GM12891 (cell line): ENCODE measurements at places on chromosomes 16 and 17.

DNA sequence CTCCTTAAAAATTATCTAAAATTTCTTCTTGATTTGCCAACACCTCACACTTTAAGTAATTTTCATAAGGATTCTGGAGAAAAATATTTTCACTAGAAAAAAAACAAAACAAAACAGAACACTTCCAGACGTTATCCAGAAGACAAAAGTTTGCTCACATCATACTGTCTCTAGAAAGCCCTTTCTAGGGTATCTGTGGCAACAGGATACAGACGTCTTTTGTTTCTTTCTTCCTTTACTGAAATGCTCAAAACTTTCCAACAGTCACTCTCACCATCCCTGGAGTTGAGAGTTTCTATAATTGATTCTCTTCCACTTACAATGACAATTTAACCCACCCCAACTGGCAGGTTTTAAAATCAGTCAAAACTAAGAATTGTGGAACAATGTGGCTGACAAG, 2.6 kb downstream of the ZC3H7A start:
- no peak for DNase-seq

- DNase-seq = no peak
These were observed 191.2 kb downstream of the MSI2 start for GRCh38 chr17:57447357-57447989.

DNA sequence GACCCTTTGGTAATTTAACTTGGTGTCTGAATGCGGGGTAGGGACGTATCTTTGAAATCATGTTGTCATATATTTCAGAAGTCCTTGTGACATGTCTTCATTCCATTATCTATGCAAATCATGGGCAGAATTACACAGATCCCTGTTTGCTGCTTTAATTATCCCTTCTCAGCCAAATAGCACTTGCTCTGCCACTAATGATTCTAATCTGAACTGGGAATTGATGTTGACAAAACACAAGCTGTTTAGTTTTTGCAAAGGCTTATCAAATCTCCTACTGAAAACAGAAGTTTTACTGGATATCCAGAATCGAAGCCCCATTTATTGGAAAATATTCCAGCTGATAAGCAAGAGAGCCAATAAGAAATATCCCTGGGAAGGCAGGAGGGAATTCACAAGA, 205.9 kb upstream of the COX10 start:
- DNase-seq = no peak

GRCh38 chr17:42053731-42054500, 3.5 kb upstream of the C17orf113 start:
- DNase-seq = no peak

DNA sequence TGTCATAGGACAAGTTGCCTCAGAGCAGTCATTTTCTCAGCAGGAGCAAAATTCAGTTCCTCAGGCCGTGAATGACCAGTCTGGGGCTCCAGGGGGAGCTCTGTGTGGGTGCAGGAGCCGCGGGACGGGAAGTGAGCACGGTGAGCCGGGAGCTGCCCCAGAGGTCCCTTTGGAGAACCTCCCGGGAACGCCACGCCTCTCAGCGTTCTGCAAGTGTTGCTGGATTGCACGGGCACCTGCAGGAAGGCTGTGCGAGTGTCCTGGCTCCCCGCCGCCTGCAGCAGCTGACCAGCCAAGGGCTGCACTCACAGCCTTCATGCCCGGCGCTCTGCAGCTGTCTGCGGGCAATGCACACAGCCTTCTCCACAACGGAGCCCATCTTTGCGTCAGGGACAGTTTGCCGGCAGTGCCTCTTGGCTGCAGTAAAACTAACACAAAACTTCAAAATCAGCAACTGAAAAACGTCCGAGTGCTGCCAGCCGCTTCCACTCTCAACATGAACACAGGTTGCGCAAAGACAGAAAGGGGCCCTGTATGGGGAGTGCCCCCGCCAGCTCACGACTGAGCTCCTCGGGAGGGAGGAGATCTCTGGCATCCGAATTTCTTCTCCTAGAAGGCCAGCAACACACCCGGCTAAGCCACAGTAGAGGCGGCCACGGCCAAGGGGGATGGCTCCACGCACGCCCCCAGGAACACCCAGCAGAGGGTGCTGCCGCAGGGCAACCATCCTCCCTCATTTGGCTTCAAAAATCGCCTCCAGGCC, 16.0 kb downstream of the NDUFAF8 start:
- no peak for DNase-seq

DNA sequence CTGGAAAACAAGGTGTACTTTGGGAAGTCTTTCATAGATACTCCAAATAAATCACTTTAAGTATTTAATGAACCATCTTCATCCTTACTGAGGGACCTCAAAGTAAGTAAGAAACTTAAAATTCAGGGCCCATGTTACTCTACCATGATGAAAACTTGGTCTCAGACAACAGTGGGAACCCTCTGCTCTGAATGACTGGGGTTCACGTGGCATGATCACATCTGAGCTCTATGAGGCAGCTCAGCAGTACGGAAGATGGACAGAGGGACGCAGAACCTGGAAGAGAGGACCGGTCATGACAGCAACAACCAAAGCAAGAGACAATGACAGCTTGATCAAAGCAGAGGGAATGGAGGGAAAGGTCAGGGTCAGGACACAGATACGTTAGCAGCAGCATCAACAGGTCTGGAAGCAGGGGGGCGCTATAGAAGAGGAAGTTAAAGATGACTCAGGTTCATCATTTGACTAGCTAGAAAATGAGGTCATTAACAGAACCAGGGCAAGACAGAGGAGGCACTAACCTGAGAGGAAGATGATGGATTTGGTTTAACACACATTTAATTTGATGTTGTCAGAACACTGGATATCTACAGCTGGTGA, 9.5 kb downstream of the XPO6 start:
- DNase-seq = no peak

DNA sequence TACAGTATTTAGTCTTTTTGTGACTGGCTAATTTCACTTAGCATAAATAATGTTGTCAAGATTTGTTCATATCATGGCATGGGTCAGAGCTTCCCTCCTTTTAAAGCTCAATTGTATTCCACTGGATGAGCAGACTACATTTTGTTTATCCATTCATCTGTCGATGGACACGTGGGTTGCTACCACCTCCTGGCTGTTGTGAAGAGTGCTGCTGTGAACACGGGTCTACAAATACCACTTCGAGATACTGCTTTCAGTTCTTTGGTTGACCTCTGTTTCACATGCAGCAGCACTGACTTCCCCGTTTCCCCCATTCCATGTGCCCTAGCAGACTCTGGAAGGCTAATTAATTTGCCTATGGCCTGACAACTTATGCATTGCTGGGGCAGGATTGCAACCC, 285.4 kb downstream of the SHISA9 start:
- DNase-seq = no peak

GRCh38 chr16:17105239-17105797, 365.4 kb downstream of the XYLT1 start:
- DNase-seq = no peak

GRCh38 chr17:71055128-71055527, 885.8 kb downstream of the KCNJ2 start:
- DNase-seq = no peak
